G401 (cell line): ENCODE measurements at places on chromosomes 4 and X. TPM values are rescaled to one million over a fixed set of nuclear protein-coding genes. Genes with fewer than 3 reads are reported as not detected.

GRCh38 chr4:139808808-139809756, 143.5 kb downstream of the MGST2 start:
- no peak for DNase-seq

GRCh38 chr4:92381616-92382015, 77.8 kb downstream of the GRID2 start:
- DNase-seq = no peak

Gene DSPP
- not detected in 2 replicates for total RNA-seq

GRCh38 chrX:115894087-115894486, 276.5 kb upstream of the AGTR2 start:
- DNase-seq = peak; percentile 77

DNA sequence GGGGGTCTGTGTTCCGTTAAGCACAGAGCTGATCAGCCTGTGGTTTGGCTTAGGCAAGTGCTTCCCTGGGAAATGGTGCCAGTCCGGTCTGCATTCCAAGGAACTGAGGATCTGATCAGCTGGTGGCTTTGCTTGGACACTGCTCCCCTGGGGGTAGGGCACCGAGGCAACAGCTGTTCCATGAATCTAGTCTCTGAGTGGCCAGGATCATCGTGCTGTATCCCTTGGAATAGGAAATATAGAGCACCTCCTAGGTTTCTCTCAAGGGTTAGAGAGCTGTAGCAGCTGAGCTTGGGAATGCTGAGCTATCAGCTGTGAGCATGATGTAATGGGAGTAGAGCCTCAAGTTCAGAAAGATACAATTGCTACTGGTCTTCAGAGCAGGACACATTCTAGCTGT, 863.9 kb downstream of the RAPGEF2 start:
- no peak for DNase-seq

DNA sequence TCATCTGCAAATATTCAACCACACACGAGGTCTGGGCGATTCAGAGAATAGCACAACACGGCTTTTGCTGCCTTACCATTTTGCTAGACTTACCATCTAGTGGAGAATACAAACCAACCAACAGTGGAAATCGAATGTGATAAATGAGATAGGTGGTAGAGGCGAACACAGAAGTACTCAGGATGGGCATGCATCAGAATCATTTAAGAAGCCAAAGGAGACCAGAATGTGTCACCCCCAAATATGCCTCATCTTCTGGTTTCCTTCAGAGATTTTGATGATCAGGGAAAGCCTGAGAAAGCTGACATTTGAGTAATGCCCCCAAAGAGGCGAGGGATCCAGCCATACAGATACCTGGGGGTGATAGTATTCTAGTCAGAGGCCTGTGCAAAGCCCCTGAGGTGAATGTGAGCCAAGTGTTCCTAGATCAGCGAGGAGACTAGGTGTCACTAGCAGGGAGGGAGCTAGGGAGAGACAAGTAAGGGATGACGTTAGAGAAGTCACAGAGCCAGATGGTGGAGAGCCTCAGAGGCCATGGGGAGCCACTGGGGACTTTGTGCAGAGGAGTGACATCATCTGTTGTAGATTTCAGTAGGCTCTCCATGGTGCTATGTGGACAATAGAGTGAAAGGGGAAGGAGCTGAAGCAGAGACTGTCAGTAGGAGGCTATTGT, 1.7 kb downstream of the MTMR1 start:
- DNase-seq = no peak

- DNase-seq = no peak
Measured at GRCh38 chrX:154791467-154791866, 13.8 kb downstream of the MPP1 start.

- no peak for DNase-seq
Measured at GRCh38 chr4:131584587-131584986, 1564.5 kb upstream of the PCDH10 start.

Gene EVC2
- 3.6 and 4.9 TPM in 2 replicates for total RNA-seq

DNA sequence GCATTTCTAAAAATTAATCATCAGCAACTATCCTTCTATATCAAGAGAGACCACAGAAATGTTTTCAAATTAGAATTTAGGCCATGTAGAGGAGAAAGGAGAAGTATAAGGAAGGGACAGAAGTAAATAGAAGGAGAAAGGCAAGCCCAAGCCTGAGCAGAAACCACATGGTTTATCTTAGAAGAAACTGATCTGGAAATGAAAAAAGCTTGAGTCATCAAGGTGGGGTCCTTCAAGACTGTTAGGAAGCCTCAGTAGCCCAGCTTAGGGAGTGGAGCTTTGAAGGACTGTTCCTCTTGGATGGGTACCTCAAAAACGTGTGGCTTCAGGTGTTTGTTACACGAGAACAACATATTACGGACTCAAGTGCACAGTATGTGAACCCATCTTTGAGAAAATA, 4.5 kb downstream of the BMX start:
- DNase-seq = no peak

DNA sequence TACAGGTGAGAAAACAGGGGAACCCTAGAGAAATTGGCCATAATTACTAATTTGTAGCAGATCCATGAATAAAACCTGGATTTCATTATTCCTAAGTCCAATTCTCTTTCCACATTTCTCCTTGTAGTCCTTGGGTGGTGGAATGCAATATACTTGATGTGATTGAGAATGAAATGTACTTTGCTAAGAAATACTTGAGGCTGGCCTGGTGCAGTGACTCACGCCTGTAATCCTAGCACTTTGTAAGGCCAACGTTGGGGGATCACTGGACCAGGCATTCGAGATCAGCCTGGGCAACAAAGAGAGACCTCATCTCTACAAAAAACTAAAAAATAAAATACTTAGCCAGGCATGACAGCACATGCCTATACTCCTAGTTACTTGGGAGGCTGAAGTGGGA, 15.9 kb downstream of the TMEM184C start:
- no peak for DNase-seq

DNA sequence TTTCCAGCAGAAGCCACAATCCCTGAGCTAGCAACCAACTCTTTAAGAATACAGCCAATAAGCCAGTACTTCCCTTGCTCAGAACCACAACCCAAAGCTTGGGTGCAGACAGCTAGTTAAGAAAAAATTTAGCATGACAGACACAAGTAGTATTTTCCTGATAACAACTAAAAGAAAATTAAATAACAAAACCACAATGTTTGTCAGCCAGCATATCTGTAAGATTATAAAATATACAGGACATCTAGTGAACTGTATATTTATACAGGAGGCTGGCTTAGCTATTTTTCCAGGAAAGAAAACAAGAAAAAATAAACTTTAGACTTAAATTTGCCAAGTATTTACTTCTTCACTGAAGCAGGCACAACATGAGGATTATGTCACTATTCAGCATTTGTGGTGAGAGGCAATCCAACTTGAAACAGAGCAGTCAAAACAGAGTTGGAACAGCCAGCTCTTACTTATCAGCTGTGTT, 6.6 kb downstream of the PF4V1 start:
- no peak for DNase-seq

DNA sequence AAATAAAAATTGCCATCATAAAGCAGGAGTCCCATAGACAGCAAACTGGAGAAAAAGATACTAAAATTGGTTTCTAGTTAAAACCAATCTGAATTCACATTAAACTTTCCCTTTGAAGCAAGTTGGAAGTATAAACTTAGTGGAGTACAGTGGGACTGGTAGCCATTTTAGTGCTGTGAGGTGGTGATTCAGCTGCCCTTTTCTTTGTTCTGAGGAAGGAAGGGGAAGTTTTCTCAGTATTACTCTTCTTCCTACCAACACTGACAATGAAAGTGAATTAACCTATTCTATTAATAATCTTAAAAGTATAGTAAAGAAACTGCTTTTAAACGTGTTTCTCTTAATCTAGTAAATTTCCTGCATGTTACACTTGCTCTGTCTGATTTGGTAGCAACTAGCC, 36.7 kb downstream of the SLC9A6 start:
- DNase-seq = no peak

Gene FOXR2
- not detected in 2 replicates for total RNA-seq

Gene F11
- not detected in 2 replicates for total RNA-seq

GRCh38 chrX:2690856-2691542, at the start of gene CD99:
Gene CD99, plus strand, starts transcription at chrX:2691295. Its CDS starts 66 bp downstream, at chrX:2691361.
- DNase-seq = peak; percentile 42

DNA sequence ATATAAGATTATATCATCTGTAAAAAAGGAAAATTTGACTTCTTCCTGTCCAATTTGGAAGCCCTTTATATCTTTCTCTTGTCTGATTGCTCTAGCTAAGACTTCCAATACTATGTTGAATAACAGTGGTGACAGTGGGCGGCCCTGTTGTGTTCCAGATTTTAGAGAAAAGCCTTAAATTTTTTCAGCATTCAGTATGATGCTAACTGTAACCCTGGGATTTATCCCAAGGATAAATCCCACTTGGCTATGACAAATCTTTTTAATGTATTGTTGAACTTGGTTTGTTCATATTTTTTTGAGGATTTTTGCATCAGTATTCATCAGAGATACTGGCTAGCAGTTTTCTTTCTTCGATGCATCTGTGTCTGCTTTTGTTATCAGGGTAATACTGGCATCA, 217.2 kb upstream of the ARSJ start:
- no peak for DNase-seq

DNA sequence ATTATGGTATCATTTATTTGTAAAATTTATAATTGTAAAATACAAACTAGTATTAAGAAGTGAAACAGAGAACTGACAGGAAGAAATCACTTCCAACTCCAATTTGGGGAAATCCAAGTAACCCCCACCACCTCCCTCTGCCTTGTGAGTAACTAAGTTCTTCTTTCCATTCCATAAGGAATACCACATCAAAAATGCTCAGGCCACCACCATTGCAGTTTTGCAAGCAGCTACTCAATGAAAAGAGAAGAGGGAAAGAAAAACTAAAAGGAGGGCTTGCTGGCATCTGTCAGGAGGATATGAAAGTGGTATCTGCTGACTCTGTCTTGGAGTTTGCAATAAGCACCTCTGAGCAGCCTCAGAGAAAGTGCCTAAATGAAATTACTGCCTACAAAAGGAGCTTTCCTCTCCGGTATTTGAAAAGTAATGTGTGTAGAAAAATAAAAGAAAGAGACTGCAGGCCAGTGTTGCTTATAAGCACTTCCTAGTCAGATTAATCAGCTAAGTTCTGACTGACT, 228.7 kb downstream of the OPHN1 start:
- DNase-seq = no peak

DNA sequence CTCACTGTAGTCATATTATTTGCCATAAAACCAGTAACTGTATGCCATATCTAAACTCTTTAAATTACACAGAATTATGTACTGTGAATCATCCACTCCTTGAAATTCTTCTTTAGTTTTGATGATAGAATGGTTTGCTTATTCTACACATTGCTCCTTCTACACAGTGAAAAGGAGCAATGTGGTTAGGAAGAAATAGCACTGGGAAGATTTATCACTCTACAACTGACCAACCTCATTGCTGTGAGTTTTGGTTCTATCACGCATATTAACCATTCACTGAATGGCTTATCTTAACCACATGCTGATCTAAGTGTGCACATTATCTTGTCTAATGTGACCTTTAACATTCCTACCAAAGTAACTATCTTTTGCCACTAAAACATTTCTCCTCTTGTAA, 415.7 kb upstream of the NDST4 start:
- DNase-seq = no peak

Gene TRO
- total RNA-seq = 18.2 and 25.2 TPM in 2 replicates

Gene CTAG2
- not detected in 2 replicates for total RNA-seq

Gene GC
- not detected in 2 replicates for total RNA-seq
